ENCODE measurements at places on chromosomes 1 and 21.

- DNase-seq: no peak
Observed at GRCh38 chr1:191969290-191969689, 189.0 kb upstream of the RGS18 start.

GRCh38 chr1:242856289-242856688 lies 331.8 kb upstream of the PLD5 start:
- no peak for DNase-seq

DNA sequence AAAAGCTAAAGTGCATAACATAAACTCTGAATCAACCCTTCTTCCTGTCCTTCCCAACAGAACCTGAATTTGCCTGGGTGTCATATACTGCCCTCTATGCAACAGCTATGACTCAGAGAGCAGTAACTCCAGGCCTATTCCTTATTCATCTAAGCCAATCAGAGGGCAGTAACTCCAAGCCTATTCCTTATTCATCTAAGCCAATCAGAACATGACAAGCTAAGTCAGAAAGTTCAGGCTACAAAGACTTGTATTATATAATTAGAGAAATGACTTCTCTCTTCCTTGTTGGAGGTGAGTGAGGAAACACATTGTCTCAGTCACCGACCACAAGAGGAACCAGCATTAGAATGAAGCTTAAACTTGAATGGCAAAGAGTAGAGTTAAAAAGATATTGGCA lies 26.2 kb upstream of the TADA1 start:
- no peak for DNase-seq

- no peak for DNase-seq
Observed at GRCh38 chr1:84401156-84401555, 2.9 kb downstream of the DNASE2B start.

- no peak for DNase-seq
Observed at GRCh38 chr1:107531065-107531908, 390.4 kb downstream of the NTNG1 start.

GRCh38 chr1:39310015-39310414 lies 105.5 kb downstream of the MACF1 start:
- no peak for DNase-seq

DNA sequence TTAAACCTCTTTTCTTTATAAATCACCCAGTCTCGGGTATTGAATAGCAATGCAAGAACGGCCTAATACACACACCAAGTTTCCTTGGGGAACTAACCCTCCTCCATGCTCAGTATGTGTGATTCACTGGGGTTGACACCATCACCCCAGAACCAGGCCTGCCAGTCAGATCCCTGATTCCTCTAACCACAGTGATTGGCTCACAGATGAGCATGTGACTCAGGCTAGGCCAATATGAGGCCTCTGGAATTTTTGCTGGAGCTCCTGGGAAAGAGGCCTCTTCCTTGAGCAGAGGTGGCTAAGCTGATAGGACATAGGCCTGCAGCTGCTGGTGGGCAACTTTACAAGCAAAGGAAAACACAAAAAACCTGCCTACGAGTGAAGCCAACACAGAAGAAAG lies 74.7 kb upstream of the ZBTB40 start:
- no peak for DNase-seq

- no peak for DNase-seq
Observed at GRCh38 chr1:184970691-184971161, 3.6 kb downstream of the NIBAN1 start.

- no peak for DNase-seq
Observed at GRCh38 chr1:66633159-66633558, 99.2 kb downstream of the SGIP1 start.

- DNase-seq: peak; percentile 73
Observed at GRCh38 chr21:44947111-44947929, 7.5 kb downstream of the SLX9 start.

GRCh38 chr1:10068605-10069294 lies 36.0 kb downstream of the UBE4B start:
- no peak for DNase-seq

GRCh38 chr1:234760303-234760723 lies 150.3 kb upstream of the IRF2BP2 start:
- DNase-seq: no peak

- no peak for DNase-seq
Observed at GRCh38 chr1:4546911-4547310, 107.5 kb upstream of the AJAP1 start.

- peak; percentile 80 for DNase-seq
Observed at GRCh38 chr1:33161061-33161681, 20.7 kb downstream of the TRIM62 start.

All from Right ventricle myocardium inferior (tissue), 1 donor.